ENCODE measurements at places on chromosomes 13 and 19.

GRCh38 chr13:98174307-98174706 lies 2.8 kb downstream of the RNF113B start:
- DNase-seq: no peak

- DNase-seq: no peak
Observed at GRCh38 chr13:83618966-83619365, 263.3 kb downstream of the SLITRK1 start.

DNA sequence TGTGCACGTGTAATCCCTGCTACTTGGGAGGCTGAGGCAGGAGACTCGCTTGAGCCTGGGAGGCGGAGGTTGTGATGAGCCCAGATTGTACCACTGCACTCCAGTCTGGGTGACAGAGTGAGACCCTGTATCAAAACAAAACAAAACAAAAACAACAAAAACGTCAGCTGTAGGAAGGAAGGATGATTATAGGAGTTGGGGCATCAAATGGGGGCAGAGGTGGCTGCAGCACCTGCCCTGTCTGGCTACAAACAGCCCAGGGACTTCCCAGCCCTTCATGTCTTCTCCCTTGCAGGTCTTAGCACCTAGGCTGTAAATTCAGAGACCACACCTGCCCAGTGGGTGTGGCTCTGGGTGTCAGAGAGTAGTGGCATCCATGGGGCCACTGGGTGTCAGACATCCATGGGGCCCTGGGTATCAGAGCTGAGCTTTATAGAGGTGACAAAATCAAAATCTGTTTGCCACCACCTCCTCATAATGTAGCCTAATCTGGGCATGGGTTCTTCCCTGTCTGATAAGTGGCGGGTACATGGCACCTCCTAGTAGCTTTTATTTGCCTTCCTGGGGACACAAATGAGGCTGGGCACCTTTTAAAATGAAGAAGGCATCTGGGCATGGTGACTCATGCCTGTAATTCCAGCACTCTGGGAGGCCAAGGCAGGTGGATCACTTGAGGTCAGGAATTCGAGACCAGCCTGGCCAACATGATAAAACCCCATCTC lies 4.7 kb upstream of the B3GNT3 start:
- DNase-seq: no peak

- DNase-seq: no peak
Observed at GRCh38 chr13:104321756-104322155, 1255.5 kb upstream of the SLC10A2 start.

DNA sequence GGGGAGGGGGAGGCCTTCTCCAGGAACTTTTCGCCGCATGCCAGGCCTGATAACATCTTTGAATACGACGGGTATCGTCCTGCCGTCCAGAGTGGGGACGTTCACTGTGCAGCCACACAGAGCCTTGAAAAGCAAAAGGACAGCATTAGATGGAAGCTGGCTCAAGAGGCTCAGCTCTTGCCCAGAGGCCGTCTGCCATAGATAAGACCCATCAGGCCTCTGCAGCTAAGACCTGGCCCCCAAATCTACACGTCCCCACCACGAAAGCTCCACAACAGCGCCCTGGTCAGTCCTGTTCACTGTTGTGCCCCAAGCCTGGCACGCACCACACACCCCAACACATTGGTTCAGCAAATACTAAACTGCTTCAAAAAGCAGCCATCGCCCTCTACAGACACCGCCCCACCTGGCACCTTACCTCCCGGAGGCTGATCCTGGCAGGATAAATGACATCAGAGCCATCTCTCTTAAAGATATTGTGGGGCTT lies 2.1 kb downstream of the DNAJB1 start:
- no peak for DNase-seq

GRCh38 chr13:113975416-113975815 lies 1.5 kb upstream of the C13orf46 start:
- no peak for DNase-seq

DNA sequence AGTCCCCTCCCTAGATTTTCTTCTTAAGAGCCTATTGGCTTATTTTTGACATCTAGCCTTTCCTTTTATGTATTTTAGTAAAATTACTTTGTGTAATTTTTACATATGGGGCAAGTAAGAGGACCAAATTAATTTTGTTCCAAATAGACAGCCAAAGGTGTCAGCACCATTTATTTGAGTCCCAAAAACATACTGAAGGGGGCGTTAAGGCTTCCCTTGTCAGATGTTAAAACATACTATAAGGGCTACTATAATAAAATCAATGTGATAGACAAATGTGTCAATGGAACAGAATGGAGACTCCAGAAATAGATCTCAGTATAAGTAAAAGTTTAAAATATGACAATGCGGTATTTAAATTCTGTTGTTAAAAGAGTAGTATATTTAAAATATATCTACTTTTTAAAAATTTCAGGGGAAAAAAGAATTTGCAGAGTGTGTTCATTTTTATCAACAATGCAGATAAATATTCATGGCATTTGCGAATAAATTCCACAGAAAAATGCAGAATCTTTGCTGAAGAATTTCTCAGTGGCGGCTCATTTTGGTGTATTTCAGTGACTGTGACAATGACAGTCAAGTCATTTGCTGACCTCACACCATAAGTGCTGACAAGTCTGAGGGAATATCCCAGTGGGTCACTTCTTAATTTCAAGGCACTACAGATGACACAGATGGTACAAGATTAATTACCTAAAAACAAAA lies 133.7 kb downstream of the MTUS2 start:
- DNase-seq: no peak

DNA sequence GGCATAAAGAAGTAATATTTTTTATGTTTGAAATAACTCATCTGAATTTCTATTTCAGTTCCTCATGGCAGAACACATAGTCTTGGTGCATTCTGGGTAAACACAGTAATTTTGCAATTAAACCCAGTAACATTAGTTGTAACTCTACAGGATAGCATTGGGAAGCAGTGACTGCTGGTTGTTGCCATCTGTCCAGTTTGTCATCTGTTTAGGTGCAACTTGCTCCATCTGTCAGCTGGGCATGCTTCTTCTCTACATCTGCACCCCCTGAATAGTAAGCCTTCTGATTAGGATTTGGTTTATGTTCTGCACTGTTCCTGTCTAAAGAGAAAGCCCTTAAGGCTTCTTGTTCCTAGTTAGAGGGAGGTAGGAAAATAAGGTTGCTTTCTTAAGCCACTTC lies 63.5 kb upstream of the CSNK1A1L start:
- DNase-seq: no peak
